Transverse colon (tissue), 4 donors: ENCODE measurements at places on chromosomes 2 and 18.

DNA sequence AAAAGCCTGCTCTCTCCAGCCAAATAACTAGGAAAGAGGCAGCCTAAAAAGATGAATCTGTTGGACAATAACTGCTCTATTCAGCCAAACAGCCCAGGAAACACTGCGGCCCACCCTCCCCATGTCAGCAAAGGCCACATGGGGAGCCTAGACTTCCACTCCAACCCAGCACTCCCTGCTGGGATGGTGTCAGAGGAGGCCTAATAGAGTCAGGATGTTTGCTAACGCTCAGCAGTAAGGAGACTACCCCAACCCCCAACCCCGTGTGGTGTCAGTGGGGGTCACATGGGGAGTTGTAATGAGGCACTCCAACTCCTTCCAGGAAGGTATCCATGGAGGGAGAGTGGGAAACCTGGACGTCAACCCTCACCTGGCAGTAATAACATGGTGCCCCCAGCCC, 41.6 kb downstream of the ZBTB7C start:
- DNase-seq: no peak

- no peak for DNase-seq
These were observed 51.4 kb downstream of the SLC8A1 start for GRCh38 chr2:40400336-40400953.

- DNase-seq: no peak
These were observed 1699.3 kb upstream of the TMEFF2 start for GRCh38 chr2:193894081-193894480.

GRCh38 chr18:62334120-62334519, 9.0 kb downstream of the TNFRSF11A start:
- DNase-seq: peak; percentile 57

GRCh38 chr2:202046572-202046971, 12.9 kb downstream of the FZD7 start:
- DNase-seq: no peak

DNA sequence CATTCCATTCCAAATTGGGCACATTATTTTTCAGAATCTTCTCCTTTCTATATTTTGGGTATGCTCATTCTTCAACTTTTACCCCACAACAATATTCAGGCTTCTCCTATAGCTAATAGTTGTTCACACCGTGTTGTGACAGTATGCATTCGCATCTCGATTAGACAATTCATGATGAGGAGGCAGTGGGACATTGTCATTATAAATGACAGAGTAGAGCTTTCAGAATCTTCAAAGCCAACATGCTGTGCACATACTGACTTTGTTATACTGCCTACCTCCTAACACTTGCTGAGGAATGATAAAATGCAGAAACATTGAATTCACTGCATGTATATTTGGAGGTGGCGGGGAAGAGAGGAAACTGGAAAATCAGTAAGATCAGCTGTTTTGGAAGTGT, 714.2 kb downstream of the SUCLG1 start:
- DNase-seq: no peak

- DNase-seq: no peak
These were observed 2.4 kb downstream of the TSGA10 start for GRCh38 chr2:99152199-99152895.

GRCh38 chr2:127893494-127893893, 7.7 kb upstream of the AMMECR1L start:
- DNase-seq: no peak

GRCh38 chr2:239250216-239251081, 150.4 kb downstream of the HDAC4 start:
- DNase-seq: no peak

DNA sequence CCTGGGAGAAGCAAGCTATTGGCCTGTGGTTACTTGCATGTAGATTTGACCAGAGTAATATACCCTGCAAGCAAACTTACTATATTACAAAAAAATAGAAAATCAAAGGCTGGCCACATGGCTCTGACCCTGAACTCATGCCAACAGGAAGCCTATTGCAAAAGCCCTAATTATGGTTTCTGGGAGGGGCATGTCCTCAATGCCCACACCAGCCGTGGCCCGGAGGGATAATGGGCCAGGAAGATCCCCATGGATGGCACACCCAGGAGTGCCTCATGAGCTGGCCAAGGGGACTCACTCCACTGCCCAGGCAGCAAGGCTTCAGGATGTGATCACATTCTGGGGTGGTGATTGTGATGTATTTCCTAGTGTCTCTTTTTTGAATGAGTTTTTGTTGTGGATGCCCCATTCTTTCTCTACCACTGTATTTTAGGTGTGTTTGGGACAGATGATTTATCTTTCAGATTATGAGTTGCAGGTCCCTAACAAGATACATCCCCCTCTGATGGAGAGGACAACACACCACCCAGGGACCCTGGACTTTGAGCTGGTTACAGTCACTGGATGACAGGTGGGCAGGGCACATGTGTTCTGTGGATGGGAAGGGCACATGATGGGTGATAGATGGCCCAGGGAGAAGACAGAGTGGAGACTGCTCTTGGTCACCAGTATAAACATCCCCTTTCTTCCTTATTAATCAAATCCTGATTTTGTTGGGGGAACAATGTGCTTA, 18.7 kb upstream of the TFCP2L1 start:
- DNase-seq: peak; percentile 40

DNA sequence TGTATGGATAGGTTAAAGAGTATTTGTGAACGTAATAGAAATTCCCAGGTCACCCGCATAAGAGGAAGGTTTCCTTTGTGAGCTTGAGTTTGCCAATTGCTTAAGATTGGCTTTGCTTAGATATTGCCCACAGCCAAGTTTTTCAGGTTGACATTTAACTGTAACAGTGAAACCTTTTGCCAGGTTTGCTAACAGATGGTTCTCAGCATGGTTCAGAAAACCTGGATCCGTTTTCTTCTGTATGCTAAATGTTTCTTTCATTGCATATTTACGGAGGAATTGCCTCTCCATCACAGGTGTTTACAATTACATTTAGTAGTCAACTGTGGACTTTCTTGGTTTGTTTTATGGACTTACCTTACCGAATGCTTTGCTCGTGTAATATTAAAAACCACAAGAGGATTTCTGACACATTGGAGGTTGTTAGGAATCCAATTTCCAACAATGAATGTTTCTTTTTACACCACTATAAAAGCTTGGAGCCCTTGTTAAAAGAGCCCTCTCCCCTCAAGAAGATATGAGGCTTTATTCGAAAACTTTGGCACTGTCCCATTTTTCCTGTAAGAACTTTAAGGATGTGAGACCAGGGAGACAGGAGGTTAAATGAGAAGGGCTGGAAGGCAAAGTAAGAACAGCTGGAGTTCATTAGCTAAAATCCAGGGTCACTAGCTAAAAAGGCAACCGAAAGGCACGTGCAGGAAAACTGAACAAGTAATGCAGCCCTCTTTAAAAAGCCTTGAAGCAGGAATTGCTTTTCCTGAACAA, 7.8 kb downstream of the CDK15 start:
- DNase-seq: no peak

DNA sequence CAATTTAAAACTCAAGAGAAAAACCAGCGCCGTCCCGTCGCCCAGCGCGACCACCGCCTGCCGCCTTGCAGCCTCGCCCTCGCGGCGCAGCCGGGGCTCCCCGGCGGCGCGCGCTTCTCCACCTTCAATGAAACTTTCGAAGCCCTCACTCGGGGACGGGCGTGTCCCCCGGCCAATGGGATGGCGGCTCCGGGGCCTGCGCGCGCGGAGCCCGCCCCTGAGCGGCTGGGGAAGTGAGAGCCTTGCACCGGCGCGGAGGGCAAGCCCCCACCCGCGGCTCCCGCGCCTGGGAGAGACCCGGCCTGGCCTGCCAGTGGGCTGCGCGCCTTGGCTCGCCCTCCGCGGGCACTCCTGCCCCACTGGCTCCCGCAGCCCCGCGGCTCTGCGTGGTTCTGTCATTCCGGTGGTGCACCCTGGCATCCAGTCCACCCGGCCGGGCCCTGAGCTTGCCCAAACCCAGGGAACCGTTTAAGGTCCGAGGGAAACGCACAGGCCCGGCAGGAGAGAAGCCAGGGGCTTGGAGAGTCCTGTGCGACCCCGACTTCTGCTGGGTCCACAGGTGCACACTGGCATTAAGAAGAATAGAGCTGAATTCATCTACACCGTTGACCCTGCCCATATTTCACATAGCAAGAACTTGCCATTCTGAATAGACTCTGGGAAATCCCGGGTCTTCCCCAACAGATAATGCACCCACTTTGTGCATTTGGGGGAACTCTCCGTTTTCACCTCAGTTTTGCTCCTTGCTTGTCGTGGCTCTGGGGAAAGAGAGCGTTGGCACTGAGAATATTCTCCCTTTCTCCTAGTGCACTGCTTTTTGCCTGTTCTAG, at the start of gene PIEZO2:
Gene PIEZO2, minus strand, starts transcription at position 129 of the 830 bp plus-strand sequence. CDS start 981 bp downstream, outside the sequence.
- DNase-seq: peak; percentile 30

GRCh38 chr2:82811946-82812345, 1647.1 kb downstream of the SUCLG1 start:
- no peak for DNase-seq

DNA sequence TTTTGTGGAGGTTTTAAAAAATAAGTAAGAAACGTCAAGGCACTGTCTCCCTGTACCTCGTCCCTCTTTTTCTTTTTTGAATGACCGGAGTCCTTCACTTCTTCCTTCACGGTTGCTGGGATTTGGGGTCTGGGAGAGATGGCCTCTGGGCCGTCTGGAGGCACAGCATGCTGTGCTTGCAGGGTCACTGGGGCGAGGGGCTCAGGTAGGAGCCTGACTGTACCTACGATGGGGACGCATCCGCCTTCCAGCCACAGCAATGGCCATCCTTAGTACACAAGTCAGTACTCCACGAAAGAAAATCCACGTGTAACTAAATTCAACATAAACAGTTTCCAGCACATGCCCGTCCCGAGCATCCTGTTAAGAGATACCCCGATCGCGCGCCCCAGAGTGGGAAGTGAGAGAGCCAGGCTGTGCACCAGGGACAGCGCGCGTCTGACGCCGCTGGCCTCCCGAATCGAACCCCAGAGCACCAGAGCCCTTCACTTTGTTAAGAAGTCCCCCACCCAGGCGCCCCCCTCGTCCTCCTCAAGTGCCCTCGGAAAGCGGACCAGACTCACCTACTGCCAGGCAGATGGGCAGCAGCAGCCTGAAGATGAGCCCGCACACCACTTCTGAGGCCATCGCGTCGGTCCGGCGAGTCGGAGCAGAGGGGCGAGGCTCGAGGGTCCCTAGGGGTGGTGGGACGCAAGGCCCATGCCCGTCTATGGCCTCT, 1.2 kb downstream of the PIEZO2 start:
- no peak for DNase-seq

DNA sequence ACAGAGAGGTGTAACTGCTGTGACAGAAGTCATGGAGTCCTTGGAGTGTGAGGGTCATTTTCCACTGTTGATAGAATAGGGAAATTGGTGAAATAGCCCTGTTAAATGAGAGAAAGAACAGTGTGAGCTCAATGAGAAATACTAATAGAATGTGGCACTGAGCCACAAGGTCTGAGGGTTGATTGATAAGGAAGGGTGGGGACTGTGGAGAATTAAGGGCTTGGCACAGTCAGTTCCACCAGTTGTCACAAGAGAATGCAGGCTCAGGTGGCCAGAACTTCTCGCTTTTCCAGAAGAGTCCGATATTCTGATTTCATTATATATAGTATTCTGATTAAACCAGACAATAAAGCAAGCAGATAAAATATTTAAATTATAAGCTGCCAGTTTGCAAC, 9.1 kb upstream of the IL1RN start:
- no peak for DNase-seq

DNA sequence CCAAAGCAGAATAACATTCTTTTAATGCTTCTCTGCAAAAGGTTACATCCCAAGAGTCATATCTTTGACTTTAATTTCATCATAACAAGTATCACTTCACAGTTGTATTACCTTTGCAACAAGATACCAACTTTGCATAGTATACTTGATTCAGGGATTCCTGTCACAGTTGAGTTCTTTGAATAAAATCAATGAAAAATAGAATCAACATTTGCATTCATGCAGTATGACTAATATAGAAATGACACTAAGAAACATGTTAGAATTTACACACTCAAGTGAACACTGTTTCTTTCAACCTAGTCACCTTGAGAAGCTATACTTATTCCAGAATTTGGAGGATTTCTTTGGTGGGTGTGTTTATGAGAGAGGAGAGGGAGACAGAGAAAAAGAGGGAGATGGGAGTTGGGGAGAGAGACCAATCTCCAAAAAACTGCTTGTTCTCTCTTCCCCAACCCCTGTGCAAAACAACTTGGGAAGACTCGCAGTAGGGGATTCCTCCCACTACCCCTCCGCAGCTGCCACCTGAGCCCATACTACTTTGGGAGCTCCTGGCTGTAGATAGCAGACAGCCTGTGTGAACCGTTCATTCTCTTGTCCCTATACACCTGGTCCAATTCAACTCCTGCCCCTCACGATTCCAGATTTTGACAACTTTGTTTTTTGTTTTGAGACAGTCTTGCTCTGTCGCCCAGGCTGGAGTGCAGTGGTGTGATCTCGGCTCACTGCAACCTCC, 57.7 kb downstream of the PELI1 start:
- DNase-seq: no peak

DNA sequence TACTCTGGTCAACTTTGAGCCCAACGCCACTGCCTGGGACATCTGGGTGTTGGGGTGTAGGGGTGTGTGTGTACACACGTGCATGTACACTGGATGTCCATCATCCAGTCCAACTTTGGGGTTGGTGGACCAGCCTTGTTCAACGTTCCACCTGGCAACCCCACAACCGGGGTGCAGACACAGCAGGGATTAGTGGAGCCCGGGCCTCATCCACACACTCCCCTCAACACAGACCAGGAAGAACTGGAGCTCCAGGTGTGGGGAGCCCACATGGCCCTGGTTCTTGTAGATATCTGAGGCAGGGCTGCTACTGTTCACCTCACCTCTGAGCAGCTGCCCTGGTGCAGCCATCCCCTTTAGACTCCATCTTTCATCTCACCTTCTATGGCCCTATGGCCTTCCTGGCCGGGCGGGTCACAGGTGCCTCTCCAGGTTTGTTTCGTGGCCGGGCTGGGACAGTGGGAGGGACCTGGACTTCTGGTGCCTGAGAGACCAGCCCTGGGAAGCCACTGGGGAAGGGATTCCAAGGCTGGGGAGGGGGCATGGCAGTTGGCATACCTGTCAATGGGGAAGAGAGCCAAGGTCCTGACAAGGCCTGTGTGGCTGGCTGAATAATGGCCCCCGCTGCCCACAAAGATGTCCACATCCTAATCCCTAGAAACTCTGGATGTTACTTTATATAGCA, 7.5 kb downstream of the NEU2 start:
- no peak for DNase-seq

DNA sequence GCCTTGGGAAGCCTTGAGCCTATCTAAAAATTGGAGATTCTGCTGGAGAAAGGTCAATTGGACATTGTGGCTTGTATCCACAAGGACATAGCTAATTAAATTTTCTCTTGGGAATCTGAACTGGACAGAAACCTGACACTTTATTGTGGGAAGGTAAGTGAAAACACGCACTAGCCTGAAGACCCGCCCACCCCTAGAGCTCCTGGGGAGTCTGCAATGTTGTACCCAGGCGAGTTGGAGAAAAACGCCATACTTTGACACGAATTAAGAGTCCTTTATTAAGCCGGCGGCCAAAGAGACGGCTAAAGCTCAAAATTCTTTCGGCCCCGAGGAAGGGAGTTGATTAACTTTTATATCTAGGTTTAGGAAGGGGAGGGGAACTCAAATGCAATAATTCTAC, 1.2 kb upstream of the ZNF892 start:
- DNase-seq: no peak
